H7 (cell line): ENCODE measurements at places on chromosomes 5 and 9. TPM values are rescaled to one million over a fixed set of nuclear protein-coding genes. Genes with fewer than 3 reads are reported as not detected.

DNA sequence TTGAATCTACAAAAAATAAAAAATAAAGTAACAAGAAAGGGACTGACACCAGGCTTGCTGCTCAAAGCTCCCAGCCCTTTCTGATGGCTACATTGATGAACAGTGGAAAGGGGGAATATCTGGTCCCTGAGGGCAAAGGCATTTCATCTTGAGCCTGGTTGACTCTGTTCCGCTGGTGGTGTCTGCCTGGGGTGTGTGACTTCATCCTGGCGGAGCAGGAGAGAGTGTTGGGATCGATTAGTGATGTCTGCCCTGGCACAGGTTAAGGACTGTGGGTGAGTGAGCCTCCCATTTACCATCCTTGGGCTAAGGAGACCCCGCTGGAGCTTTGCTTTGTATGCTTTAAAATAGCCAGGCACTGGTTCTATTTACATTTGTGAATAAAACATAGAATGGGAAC is 56.9 kb upstream of the ASS1 start:
- DNase-seq = no peak

DNA sequence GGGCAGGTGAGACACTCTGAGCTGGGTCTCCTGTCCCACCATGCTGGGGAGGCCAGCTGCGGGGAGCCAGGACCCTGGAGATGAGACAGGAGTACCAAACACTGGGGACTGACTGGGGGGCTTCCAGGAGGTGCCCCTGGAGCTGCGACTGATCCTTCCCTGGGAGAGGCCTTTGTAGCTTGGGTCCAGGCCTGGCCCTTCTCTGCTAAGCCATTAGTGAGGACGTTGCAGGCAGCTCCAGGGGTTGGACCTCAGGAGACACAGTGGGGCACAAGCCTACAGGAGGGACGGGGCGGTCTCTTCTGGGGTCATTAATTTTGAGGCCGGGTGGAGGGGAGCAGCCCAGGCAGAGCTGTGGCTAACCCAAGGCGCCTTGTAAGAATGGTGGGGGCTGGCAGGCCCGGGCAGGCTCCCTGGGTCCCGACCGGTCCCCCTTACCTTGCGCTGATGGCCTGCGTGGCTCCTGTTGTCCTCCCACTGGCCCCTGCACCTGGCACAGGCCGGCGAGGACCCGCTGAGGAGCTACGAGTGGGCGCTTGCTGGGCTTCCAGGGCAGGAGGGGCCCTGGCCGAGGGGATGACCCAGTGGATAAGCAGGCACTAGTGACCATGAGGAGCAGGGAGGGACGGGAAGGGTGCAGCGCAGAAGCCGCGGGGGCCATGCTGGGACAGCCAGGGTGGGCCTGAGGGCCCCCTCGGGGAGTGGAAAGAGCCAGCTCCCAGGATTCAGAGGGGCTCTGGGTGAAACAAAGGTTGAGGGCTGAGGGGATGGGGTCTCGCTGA is 5.1 kb downstream of the MRPS2 start:
- DNase-seq = no peak

DNA sequence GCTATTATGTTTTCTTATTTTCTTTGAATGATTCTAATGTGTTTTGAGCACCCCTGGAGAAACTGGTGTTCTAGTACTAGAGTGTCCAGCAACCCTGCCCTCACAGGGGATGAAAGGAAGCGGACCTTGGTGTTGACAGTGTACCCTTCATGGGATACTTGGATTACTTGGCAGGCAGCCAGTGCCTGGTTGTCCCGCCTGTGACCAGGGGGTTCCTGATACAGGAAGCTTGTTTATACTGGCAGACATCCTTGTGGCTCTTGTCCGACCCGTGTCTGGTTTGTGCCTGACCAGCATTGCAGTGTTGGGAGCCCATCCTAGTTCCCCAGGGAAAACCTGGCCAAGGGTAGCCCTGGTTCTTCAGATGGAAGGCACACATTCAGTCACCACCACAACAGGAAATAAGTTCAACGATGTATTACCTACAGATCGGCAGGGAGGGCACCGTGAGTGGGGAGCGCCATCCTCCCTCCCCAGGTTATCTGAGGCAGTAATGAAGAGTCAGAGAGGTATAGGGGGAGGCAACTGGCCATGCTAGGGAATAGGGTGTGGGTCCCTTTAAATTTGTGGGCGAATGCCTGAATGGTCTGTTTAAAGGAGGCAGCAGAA is 47.3 kb downstream of the CACNA1B start:
- DNase-seq = no peak

The SEMA5A gene
- 6.5 and 7.9 TPM in 2 replicates for total RNA-seq
